ENCODE measurements at places on chromosomes 5 and 9. TPM values are rescaled to one million over a fixed set of nuclear protein-coding genes. Genes with fewer than 3 reads are reported as not detected.
A peak's percentile ranks its signal among the peaks of the same experiment; 100 is the strongest.

DNA sequence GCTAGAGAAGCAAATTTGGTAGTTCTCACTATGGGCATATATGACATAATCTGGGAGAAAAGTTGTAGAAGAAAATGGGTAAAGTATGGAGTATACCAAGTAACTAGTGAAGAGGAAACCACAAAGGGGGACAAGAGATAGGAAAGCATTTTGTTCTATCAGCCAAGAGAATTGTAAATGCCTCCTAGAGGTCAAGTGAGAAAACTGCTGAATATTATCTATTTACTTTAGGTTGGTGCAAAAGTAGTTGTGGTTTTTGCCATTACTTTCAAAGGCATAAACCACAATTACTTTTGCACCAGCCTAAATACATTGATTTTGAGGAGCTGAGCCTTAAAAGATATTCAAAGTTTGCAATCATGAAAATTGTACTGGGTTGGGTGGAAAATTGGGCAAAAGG lies 126.7 kb upstream of the GRHPR start:
- no peak overlapping the region for H3K4me3 ChIP-seq
- peaks cover 19% of the 10 kb centered on the region for H3K36me3 ChIP-seq
- DNase-seq, result no peak
- no peaks in the 10 kb centered on the region for H3K27me3 ChIP-seq
- H3K4me1 ChIP-seq, result peaks cover 52% of the 10 kb centered on the region
- peak overlapping the region; percentile 24 for H3K27ac ChIP-seq

- H3K4me1 ChIP-seq, result no peaks in the 10 kb centered on the region
- no peak overlapping the region for H3K4me3 ChIP-seq
- DNase-seq, result no peak
- H3K27me3 ChIP-seq, result no peaks in the 10 kb centered on the region
These were observed 372.1 kb downstream of the TLE1 start for GRCh38 chr9:81317223-81317622.

GRCh38 chr5:12522116-12522515 lies 617.9 kb upstream of the CTNND2 start:
- H3K27me3 ChIP-seq, result no peaks in the 10 kb centered on the region
- DNase-seq, result no peak
- H3K36me3 ChIP-seq, result no peaks in the 10 kb centered on the region
- H3K4me3 ChIP-seq, result no peak overlapping the region
- H3K4me1 ChIP-seq, result no peaks in the 10 kb centered on the region
- no peak overlapping the region for H3K27ac ChIP-seq

HEMGN gene
- 0.47 TPM for total RNA-seq

DNA sequence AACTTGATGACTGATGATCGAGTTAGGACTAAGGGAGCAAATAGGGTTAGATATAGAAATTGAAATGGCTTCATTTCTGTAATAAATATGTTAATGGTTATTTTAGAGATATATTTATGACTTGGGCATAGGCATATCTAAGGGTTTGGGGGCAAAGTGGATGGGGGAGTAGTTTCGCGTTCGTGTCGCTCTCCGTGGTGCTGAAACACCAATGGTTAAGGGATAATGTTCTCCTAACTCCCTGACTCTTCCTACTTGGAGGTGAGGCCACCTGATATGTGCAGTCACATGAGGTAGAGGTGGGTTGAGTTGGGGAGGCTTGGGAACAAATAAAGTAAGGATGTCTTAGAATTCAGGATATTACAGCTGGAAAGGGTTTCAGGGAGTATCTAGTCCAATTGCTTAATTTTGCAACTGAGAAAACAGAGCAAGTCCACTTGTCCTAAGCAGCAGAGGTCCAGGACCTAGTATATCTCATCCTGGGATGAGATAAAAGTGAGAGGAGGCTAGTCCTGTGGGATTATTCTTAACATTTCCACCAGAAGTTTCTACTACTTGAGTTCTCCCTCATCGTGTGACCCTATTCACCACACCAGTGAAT lies 44.0 kb upstream of the MAP1B start:
- DNase-seq, result peak; percentile 35
- no peaks in the 10 kb centered on the region for H3K36me3 ChIP-seq
- H3K4me1 ChIP-seq, result no peaks in the 10 kb centered on the region
- H3K4me3 ChIP-seq, result no peak overlapping the region
- peaks cover 8% of the 10 kb centered on the region for H3K27me3 ChIP-seq

ZDHHC21 gene
- total RNA-seq, result 6.0 TPM

GRCh38 chr5:153135411-153135810 lies 355.1 kb upstream of the GRIA1 start:
- no peaks in the 10 kb centered on the region for H3K27me3 ChIP-seq
- H3K4me1 ChIP-seq, result no peaks in the 10 kb centered on the region
- no peak overlapping the region for H3K4me3 ChIP-seq
- no peak for DNase-seq
- H3K36me3 ChIP-seq, result no peaks in the 10 kb centered on the region
- H3K27ac ChIP-seq, result no peak overlapping the region

DNA sequence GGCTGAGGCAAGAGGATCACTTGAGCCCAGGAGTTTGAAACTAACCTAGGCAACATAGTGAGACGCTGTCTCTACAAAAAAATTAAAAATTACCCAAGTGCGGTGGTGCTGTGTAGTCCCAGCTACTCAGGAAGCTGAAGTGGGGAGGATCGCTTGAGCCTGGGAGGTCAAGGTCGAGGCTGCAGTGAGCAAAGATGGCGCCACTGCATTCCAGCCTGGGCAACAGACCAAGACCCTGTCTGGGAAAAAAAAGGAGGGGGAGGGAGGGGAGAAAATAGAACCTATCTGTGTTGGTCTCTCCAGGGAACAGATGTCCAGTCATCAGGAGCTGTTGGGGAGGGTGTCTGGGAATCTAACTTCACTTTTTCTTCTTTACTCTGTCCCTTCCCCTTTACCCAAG lies 24.3 kb downstream of the MAT2B start:
- no peak for DNase-seq
- no peak overlapping the region for H3K4me3 ChIP-seq
- H3K36me3 ChIP-seq, result peaks cover 3% of the 10 kb centered on the region
- no peak overlapping the region for H3K27ac ChIP-seq
- H3K27me3 ChIP-seq, result peaks cover 3% of the 10 kb centered on the region

GRCh38 chr5:13212886-13213285 lies 731.6 kb downstream of the DNAH5 start:
- no peak overlapping the region for H3K4me3 ChIP-seq
- H3K36me3 ChIP-seq, result no peaks in the 10 kb centered on the region
- H3K27ac ChIP-seq, result no peak overlapping the region
- H3K27me3 ChIP-seq, result no peaks in the 10 kb centered on the region
- H3K4me1 ChIP-seq, result no peaks in the 10 kb centered on the region
- DNase-seq, result no peak

DNA sequence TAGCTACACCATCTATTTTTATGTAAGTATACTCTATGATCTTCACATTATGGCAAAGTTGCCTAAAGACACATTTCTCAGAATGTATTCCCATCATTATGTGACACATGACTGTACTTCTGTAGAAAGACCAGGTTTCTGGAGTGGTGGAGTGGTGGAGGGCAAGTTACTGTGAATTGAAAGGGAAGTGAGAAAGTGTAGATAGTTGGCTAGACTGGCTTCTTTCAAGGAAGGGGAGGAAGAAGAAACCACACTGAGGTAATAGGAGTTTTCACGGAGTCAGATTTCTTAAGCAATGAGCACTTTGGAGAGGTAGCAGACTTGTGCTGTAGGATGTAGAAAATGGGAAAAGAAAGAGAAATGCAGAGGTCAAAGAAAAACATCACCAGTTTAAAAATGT lies 50.9 kb upstream of the EQTN start:
- H3K27me3 ChIP-seq, result no peaks in the 10 kb centered on the region
- no peak for DNase-seq

GRCh38 chr9:99999797-100000196 lies 93.3 kb downstream of the STX17 start:
- DNase-seq, result no peak
- no peaks in the 10 kb centered on the region for H3K4me1 ChIP-seq
- H3K27me3 ChIP-seq, result no peaks in the 10 kb centered on the region

RORB gene
- 0.03 TPM for total RNA-seq

DNA sequence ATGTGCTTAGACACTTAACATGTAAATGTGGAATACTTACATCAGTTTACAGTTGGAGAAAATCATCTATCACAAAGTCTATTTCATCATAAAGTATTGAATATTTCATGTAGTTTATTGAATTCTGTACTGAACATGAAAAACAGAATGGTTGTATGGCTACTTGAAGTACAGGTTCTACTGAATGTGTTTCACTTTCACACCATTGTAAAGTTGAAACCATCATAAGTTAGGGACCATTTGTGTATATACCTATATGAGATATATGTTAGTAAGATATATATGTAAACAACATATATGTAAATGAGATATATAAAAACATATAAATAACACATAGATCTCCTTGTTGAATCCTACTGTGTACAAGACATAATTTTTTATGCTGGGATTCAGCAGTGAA lies 63.0 kb upstream of the TAF11L2 start:
- no peak overlapping the region for H3K27ac ChIP-seq
- no peaks in the 10 kb centered on the region for H3K4me1 ChIP-seq
- H3K27me3 ChIP-seq, result no peaks in the 10 kb centered on the region
- DNase-seq, result no peak
- H3K36me3 ChIP-seq, result no peaks in the 10 kb centered on the region
- no peak overlapping the region for H3K4me3 ChIP-seq

- H3K36me3 ChIP-seq, result peaks cover 4% of the 10 kb centered on the region
- peak overlapping the region; percentile 70 for H3K4me3 ChIP-seq
- H3K27ac ChIP-seq, result peak overlapping the region; percentile 85
These were observed 59.4 kb upstream of the TNFSF8 start for GRCh38 chr9:114989600-114990410.

F2RL1 gene
- 2.7 TPM for total RNA-seq

GRCh38 chr9:101443364-101443771 lies 7.8 kb upstream of the ALDOB start:
- peaks cover 29% of the 10 kb centered on the region for H3K27me3 ChIP-seq
- no peaks in the 10 kb centered on the region for H3K36me3 ChIP-seq
- H3K27ac ChIP-seq, result no peak overlapping the region

PTTG1 gene
- 118 TPM for total RNA-seq

DNA sequence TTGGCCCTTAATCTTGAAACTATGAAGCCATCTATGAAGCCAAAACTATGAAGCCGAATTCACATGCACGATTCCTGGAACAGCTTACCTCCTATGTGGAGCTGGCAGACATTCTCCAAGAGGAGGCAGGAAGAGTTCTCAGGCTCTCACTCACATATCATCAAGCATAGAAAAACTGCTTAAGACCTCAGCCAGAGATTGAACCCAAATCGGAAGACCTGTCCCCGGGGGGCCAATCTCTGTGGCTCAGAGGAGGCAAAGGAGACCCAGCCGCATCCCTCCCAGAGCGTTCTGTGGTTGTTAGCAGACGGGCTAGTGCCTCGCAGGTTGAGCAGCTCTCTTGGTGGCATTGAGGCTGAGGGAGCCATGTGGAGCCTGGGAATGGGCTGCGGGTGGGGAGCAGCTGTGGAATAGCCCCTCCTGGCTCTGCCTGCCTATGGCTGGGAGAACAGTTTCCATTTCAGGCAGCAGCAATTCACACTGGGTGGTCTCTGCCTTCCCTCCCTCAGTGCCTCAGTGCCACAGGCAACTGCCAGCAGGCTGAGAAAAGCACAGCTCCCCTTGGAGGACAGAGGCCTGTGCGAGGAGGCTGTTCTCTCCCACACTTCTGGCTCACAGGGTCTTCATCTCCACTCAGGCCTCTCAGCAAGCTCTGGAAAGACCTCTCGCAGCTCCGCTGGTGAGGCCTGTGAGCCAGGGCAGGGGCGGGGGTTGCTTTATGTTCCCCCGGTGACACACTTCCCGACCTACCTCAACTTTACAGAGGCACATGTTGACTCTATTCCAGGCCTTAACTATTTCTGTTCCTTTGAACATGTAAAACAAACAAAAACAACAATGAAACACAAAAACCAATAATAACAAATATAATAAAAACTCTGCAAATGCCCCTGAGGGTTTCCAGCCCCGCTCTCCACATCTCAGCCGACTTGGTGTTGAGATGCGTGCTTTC lies 17.4 kb upstream of the TMEM174 start:
- DNase-seq, result no peak
- no peak overlapping the region for H3K4me3 ChIP-seq
- no peak overlapping the region for H3K27ac ChIP-seq
- peaks cover 77% of the 10 kb centered on the region for H3K27me3 ChIP-seq
- H3K4me1 ChIP-seq, result peaks cover 18% of the 10 kb centered on the region

DNA sequence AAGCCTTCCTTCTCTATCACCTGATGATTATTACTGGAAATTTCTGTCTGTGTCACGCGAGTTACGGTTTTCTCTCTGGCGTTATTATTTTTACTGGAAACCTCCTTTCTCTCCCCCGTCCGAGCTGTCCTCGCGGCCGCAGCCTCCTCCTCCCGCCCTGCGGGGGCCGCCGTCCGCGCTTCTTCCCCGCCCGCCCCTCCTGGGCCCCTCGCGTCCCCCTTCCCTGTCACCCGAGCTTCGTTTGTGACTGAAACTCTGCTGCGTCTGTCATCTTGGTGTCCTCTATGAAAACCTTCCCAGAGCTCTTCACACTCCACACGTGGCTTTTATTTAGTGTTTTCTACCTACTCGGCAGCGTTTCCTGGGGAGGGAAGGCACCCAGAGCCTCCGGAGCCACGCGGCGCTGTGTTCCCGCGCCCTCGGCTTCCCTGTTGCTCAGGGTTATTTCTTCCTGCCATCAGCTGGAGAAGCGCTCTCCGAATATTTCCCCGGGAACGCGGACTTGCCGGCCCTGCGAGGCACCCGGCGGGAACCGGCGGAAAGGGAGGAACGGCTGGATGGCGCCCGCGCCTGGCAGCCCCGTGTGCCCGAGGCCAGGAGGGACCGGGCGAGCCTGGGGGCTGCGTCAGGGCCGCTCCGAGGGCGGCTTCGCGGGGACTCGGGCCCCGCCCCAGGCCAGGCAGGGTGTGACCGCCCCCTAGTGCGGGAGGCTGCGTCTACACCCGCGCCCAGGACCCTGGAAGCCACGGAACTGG lies 33.9 kb downstream of the TRIP13 start:
- H3K4me3 ChIP-seq, result no peak overlapping the region
- peaks cover 4% of the 10 kb centered on the region for H3K4me1 ChIP-seq
- H3K27me3 ChIP-seq, result peaks cover 32% of the 10 kb centered on the region

- H3K27ac ChIP-seq, result peak overlapping the region; percentile 58
- H3K27me3 ChIP-seq, result no peaks in the 10 kb centered on the region
- H3K36me3 ChIP-seq, result peaks cover 23% of the 10 kb centered on the region
- peak overlapping the region; percentile 47 for H3K4me3 ChIP-seq
These were observed 11.3 kb downstream of the SLC23A1 start for GRCh38 chr5:139371482-139372435.

- H3K4me1 ChIP-seq, result peaks cover 9% of the 10 kb centered on the region
- no peak for DNase-seq
- H3K27ac ChIP-seq, result no peak overlapping the region
- peaks cover 72% of the 10 kb centered on the region for H3K27me3 ChIP-seq
- H3K4me3 ChIP-seq, result no peak overlapping the region
These were observed 35.9 kb upstream of the ARSB start for GRCh38 chr5:79020861-79021561.

- H3K4me3 ChIP-seq, result no peak overlapping the region
- no peak overlapping the region for H3K27ac ChIP-seq
- DNase-seq, result no peak
- H3K4me1 ChIP-seq, result peaks cover 44% of the 10 kb centered on the region
- no peaks in the 10 kb centered on the region for H3K27me3 ChIP-seq
These were observed 24.6 kb downstream of the ANXA6 start for GRCh38 chr5:151132963-151133362.

DNA sequence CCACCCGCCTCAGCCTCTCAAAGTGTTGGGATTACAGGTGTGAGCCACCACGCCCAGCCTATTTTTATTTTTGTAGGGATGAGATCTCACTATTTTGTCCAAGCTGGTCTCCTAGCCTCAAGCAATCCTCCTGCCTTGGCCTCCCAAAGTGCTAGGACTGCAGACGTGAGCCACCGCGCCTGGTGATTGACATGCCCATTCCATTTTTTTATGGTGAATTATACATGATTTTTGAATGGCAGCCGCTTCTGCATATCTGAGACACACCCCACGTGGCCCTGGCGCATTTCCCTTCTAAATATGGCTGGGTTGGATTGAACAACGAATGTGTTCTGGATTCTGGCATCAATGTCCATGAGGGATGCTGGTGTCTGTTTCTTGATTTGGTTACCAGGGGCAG lies 22.7 kb downstream of the PLPP7 start:
- no peak overlapping the region for H3K27ac ChIP-seq
- no peaks in the 10 kb centered on the region for H3K36me3 ChIP-seq
- no peak for DNase-seq

UBE2QL1 gene
- total RNA-seq, result not detected
